ENCODE measurements at places on chromosomes 12 and 14.

GRCh38 chr12:100484183-100484886 lies 10.7 kb downstream of the NR1H4 start:
- no peak for DNase-seq

DNA sequence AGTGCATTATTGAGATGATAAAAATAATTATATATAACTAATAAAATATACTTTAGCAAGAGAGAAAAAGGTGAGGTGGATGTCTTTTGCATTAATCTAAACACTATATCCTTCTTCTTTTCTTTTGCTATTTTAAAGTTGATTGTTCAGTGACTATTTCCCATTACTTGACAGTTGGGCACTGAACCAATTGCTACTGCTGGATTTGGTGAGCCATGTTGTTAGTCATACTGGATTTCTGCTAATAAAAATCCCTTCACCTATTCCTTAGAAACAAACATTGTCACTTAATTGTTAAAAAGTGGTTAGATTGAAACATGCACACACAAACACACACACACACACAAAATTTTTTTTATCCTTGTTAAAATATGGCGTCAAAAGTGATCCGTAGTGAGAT lies 251.6 kb upstream of the ALG10 start:
- no peak for DNase-seq

GRCh38 chr14:69504775-69505174 lies 20.2 kb downstream of the PLEKHD1 start:
- no peak for DNase-seq

- DNase-seq = no peak
These were observed 114.5 kb downstream of the CMAS start for GRCh38 chr12:22160396-22161003.

DNA sequence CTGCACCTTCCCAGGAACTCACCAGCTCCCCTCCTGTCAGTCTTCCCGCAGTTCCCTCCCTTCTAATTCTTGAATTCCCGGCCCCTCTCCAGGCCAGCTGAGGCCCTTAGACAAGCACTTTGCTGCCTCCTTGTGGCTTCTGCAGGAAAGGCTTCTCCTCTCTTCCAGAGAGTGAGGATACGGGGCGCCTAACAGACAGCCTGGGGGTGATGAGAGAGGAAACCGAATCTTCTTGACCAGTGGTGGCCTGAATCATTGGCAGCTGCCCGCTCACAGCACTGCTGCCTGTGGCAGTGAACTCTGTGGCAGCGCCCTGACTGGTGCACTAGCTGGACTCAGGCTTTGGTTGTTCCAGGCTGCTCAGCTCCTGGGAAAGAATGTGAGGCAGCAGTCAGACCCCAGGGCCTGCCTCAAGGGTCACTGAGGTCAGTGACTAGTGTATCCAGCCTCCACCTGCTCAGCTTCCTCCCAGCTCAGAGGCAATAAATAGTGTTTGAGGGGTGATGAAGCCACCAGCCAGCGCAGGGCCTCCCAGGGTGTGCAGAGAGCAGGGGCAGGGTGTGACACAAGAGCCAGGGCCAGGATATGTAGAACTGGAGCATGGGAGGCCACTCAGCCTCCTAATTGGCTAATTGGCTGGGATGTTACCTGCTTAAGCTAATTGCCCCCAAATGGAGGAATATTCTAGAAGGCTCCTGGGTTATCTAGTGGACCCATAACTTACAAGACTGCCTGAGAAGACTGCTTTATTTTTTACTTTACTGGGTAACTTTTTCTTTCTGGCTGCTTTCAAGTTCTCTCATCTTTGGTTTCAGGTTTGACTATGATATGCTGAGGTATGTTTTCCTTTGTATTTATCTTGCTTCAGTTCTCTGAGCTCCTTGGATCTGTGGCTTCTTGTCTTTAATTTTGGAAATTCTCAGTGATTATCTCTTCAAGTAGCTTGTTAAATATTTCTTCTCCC lies 12.9 kb upstream of the MCRS1 start:
- DNase-seq = no peak

- no peak for DNase-seq
These were observed 30.3 kb downstream of the CCDC88C start for GRCh38 chr14:91387169-91387835.

- no peak for DNase-seq
These were observed 59.1 kb downstream of the DUSP16 start for GRCh38 chr12:12503384-12504078.

- DNase-seq = peak; percentile 95
These were observed 11.3 kb downstream of the PHLDA1 start for GRCh38 chr12:76020281-76020680.

DNA sequence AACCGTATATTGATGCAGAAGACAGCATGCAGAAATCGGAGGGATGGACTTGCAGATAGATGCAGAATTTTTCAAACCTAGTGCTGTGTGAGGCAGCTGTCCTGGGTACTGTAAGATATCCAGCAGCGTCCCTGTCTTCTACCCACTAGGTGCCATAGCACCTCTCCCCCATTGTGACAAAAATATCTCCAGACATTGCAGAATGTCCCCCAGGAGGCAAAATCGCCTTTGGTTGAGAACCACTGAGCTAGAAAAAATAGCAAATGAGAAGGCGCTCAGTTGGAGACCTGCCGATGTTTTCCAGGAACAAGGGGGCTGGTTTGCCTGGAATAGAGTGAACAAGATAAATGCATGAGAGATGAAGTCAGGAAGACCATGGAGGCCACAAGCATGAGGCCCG lies 67.9 kb upstream of the TMEM132D start:
- DNase-seq = no peak

DNA sequence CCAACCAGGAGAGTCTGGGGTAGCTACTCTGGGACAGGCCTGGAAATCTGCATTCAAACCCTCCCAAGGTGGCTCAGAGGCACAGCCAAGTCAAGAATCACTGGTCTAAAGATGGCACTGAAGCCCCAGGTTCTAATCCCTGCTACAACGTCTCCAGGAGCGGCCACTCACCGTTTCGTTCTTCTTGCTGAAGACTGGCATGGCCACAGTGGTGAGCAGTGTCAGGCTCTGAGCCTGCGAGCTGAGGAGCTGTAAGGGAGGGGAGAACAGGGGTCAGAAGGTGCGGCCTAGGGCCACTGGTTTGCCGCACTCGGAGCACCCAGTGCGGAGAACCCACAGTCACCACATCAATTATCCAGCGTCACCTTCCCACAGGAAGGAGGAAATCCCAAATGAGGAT lies 38.8 kb downstream of the CACNA2D4 start:
- no peak for DNase-seq

- DNase-seq = no peak
These were observed 216.0 kb upstream of the RGS6 start for GRCh38 chr14:71716041-71716772.

DNA sequence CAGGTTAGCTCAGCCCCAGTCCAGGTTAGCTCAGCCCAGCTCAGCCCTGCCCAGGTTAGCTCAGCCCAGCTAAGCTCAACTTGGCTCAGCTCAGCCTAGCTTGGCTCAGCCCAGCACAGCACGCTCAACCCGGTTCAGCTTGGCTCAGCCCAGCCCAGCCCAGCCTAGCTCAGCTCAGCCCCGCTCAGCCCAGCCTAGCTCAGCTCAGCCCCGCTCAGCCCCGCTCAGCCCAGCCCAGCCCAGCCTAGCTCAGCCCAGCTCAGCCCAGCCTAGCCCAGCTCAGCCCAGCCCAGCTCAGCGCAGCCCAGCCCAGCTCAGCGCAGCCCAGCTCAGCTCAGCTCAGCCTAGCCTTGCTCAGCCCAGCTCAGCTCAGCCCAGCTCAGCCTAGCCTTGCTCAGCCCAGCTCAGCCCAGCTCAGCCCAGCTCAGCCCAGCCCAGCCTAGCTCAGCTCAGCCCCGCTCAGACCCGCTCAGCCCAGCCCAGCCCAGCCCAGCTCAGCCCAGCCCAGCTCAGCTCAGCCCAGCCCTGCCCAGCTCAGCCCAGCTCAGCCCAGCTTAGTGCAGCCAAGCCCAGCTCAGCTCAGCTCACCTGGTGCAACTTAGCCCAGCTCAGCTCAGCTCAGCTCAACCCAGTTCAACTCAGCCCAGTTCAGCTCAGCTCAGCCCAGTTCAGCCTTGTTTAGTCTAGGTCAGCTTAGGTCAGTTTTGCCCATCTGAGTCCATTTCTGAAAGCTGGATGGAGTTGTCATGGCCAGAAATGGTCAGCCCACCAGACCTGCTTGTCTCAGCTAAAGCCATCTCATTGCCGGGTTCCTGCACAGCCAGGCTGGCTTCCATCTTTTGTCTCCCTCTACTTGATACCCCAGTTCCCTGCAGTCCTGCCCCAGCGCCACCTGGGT lies 333.6 kb downstream of the TMEM121 start:
- peak; percentile 82 for DNase-seq

- no peak for DNase-seq
These were observed 120.8 kb upstream of the CCDC196 start for GRCh38 chr14:66365388-66365787.

DNA sequence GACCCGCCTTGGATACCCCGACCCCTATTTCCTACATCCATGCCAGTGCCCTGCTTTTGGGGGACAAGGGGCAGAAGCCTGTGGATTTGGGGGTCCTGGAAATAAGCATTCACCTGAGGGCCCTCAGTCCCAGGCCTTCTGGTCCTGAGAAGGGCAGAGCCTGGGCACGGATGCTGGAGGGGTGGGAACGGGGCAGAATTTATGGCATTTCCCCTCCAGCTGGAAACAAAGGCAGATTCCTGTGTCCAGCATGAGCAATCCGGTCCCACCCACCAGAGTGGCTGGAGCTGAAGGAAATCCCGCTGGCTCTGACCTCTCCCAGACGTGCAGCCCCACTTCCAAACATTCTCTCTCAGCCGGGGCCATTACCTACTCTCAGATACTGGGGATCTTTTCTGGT lies 9.3 kb downstream of the ANKRD33 start:
- no peak for DNase-seq

DNA sequence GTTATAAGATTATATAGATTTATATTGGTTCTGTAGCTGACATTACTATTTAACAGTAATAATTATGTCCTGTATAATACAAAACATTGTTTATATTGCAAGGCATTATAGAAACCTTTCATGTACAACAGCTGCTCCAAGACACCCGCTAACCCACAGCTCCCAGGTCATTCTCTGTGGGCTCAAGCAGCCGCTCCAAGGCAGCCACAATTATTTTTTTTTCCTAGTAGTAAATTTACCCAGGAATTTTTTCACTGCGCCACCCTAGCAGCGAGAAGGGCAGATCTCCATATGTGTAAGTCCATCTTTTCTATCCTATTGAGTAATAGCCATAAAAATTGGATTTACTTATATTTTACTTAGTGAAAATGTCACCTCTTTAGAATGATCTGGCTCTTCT lies 36.3 kb downstream of the KNTC1 start:
- DNase-seq = no peak

DNA sequence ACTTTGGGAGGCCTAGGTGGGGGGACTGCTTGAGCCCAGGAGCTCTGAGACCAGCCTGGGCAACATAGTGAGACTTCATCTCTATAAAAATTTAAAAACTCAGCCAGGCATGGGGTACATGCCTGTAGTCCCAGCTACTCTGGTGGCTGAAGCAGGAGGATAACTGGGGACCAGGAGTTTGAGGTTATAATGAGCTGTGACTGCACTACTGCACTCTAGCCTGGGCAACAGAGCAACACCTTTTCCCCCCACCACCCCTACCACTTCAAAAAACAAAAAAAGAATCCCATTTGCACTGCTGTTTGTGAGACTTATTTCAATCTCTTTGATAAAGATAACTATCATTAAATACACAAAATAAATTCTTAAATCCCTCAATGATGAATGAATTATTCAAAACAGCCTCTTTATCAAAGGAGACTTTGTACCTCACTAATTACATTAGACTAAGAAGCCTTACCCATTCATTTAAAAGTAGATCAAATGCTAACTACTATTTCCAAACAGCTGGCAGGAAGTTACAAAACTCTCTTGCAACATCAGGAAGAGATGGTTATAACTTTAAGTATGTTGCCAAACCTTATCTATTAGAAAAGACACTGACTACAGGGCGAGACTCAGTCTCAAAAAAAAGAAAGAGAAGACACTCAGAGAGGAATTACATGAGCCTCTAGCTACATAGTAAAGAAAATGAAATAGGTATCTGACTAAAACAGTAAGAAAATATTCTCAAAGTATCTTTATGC lies 14.7 kb downstream of the BLTP3B start:
- DNase-seq = no peak

DNA sequence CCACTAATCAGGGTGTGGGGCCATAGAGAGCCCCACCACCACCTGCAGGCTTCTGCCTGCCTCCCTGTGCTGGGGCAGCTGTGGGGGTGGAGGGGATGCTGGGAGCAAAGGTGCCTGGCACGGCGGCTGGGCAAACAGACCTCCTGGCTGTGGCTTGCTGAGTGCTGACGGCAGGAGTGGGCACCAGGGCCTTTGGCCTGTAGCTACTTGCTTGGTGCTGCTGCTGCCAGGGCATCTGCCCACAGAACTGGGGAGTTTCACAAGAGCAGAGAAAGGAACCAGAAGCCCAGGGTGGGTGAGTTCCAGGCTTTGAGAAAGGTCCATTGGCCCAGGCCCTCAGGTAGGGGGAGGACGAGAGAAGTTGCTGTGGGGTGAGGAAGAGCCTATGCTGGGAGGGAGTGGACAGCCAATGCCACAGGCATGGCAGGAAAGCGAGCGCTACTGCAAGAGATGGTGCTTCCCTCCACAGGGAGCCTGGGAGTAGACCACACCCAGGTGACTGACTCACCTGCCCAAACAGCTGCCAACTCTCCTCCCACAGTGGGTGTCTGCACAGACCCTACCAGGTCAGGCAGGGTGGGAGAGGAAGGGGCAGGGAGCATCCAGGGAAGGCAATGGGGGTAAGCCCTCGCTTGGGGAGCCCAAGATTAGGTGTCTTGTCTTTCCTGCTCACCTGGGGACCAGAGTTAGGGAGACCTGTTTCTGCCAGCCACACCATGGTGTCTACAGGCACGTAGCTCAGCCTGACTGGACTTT lies 39.0 kb upstream of the HDAC7 start:
- DNase-seq = no peak

- no peak for DNase-seq
These were observed 20.9 kb downstream of the POMT2 start for GRCh38 chr14:77299771-77300170.

GRCh38 chr12:87827638-87828264 lies 201.4 kb downstream of the C12orf50 start:
- no peak for DNase-seq

- no peak for DNase-seq
These were observed 297.3 kb upstream of the FAR2 start for GRCh38 chr12:28851781-28852180.

DNA sequence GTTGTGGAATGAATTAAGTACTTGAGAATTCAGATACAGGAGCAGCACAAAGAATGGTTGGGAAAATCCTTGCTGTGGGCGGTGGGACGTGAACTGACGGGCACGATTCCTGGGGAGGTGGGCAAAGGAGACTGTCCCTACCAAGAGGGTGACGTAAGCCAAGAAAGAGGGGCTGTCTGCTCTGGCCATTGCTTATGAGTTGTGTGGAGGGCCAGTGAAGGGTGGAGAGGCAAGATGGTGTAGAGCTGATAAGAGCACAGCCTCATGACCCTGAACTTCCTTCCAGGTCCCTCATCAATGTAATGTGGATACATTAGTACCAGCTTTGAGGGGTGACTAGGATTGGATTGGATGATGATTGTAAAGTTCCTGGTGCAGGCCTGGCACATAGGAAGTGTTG lies 50.2 kb downstream of the WDR20 start:
- DNase-seq = no peak
